ENCODE measurements at places on chromosomes 5 and 9.

DNA sequence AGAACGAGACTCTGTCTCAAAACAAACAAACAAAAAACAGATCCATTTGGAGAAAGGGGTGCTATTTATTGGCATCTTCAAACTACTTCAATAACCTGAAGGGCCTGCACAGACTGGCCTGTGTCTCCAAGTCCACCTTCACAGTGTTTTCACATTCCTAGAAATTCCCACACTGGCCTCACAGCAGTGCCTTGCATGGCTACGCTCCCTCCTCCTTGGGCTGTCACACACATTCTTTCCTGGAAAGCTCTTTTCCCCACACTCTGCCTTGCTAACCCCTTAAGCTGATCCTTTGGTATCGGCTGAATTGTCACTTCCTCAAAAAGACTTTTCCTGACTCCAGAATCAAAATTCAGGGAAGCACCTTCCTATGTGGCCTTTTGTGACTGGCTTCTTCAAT, 19.8 kb downstream of the FAM151B start:
- DNase-seq, result no peak

DNA sequence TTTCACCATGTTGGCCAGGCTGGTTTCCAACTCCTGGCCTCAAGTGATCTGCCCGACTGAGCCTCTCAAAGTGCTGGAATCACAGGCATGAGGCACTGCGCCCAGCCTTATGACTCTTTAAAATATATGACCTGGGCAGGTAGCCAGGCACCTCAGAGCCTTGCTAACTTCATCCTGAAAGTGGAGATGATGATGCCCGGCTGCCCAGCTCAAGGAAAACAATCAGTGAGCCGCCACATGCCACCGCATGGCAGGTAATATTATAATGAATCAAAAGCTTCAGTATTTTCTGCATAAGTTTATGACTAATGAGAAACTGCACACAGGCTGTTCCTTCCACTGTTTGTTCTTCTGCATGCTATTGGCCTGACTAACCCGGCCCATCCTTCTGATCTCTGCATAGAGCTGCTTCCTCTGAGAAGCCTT, 30.4 kb upstream of the DMRT1 start:
- DNase-seq, result no peak

DNA sequence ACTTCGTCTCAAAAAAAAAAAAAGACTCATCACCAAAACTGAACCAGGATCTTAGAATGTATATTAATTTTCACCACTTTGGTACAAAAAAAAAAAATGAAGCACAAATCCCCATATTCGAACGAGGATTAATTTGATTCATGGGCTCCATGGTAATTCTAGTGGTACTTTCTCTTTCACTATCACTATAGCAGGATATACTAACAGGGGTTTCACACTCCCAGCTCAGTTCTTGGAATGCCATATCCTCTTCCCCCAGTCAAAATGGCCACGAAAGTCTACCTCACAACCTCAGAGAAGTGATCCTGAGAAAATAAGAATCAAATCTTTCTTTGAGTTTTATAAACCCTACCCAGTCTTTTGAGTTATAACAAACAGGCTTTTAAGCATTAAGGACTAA, 235.7 kb downstream of the FBXL17 start:
- DNase-seq, result no peak

- DNase-seq, result peak; percentile 41
Observed at GRCh38 chr9:33786681-33787080, 8.7 kb upstream of the PRSS3 start.

GRCh38 chr9:5871785-5872184, 18.9 kb upstream of the MLANA start:
- no peak for DNase-seq

DNA sequence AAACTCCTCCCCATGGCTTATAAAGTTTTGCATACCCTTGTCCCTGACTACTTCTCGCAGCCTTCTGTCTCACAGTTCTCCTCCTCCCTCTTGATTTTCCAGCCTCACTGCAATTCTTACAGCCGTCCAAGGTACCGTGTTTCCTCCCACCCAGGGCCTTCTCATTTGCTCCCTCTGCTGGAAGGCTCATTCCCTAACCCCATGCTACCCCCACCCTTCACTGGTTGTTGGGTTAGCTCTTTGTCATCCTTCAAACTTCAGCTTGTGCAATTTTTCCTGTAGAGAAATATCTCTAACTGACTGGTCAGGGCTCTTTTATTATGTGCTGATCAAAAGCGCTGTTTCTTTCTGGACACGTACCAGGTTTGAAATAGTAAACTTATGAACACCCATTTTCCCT, 329.2 kb downstream of the EBF1 start:
- DNase-seq, result no peak

DNA sequence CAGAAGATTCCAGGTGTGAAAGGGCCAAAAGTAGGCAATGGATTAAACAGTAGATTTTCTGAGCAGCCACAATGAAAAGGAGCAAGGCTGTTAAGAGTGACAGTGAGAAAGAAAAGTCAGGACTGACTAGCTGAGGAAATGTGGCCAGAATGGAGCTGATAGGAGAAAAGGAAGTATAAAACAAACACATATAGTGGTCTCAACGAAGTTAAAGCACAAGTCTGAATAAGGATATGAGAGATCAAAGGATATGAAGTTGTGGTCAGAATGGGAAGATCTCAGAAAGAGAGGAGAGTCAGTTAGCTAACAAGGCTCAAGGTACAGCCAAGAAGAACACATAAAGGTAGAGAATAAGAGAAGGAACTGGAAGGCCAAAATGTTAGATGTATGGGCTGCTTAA, 39.9 kb downstream of the FNIP1 start:
- DNase-seq, result no peak

GRCh38 chr5:61966997-61967396, 339.0 kb upstream of the KIF2A start:
- no peak for DNase-seq

- no peak for DNase-seq
Observed at GRCh38 chr5:155402927-155403640, 389.5 kb downstream of the KIF4B start.

GRCh38 chr5:117859176-117859575, 1129.2 kb downstream of the DTWD2 start:
- no peak for DNase-seq
